ENCODE measurements at places on chromosomes 3 and 15.

- no peak for DNase-seq
Measured at GRCh38 chr15:85973584-85974347, 105.9 kb upstream of the AGBL1 start.

DNA sequence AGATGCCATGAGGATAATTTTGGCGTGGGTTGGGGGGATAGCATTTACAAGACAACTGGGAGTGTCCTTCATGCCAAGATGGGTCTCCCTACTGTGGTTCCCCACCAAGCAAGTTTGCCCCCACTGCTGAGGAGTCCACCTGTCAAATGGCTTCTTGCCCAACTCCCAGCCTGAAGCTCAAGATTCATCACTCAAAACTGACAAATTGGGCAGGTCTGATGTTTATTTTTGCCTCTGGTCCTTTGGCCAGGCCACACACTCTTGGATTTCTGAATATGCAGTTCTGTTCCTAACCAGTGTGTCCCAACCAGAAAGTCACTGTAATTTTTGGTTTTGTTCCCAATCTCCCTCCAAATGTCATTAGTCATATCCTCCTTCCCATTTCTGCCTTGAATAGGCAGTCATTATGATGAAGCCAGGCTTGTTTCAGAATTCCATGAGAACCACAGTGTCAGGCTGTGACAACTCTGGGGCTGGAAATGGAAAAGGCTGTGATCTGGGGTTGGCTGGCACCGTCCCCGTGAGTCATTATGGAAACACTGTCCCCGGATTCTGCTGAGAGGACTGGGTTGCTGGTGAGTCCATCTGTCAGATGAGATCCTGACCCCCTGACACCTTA lies 29.3 kb upstream of the MEF2A start:
- peak; percentile 56 for DNase-seq

DNA sequence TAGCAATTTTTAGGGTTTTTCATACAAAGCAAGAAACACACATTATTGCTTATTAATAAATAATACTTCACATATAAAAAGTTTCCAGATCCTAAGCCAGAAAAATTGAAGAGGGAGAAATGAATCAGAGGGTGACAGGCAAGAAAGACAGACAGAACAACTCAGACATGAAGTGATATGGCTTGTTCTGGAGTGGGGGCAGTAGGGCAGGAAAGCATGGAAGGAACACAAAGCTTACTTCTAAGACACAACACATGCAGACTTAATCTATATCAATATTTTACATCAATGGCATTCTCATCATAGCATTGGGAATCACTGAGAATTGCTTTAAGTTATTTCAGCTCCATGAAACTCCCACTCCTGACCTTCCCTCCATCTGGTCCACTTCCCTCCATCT lies 24.4 kb downstream of the TNIK start:
- no peak for DNase-seq

GRCh38 chr15:40342416-40343320 lies 1.9 kb upstream of the CCDC9B start:
- DNase-seq, result no peak

DNA sequence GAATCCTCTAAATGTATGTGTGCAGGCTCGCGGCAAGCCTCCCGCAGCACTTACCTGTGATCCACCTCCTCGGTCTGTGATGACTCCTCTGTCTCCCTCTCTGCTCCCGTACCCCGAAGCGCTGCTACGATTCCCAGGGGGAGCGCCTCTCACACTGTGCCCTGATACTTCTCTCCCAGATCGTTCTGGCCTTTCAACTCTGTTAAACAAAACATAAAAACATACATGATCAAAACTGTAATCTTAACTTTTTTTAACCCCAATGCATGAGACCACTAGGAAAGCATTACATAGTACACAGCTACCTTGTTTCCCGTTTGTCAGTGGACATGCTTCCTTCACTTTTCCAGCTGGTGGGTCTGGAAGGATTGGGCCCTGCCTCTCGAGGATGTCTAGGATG lies 46.6 kb downstream of the SLTM start:
- DNase-seq, result no peak

DNA sequence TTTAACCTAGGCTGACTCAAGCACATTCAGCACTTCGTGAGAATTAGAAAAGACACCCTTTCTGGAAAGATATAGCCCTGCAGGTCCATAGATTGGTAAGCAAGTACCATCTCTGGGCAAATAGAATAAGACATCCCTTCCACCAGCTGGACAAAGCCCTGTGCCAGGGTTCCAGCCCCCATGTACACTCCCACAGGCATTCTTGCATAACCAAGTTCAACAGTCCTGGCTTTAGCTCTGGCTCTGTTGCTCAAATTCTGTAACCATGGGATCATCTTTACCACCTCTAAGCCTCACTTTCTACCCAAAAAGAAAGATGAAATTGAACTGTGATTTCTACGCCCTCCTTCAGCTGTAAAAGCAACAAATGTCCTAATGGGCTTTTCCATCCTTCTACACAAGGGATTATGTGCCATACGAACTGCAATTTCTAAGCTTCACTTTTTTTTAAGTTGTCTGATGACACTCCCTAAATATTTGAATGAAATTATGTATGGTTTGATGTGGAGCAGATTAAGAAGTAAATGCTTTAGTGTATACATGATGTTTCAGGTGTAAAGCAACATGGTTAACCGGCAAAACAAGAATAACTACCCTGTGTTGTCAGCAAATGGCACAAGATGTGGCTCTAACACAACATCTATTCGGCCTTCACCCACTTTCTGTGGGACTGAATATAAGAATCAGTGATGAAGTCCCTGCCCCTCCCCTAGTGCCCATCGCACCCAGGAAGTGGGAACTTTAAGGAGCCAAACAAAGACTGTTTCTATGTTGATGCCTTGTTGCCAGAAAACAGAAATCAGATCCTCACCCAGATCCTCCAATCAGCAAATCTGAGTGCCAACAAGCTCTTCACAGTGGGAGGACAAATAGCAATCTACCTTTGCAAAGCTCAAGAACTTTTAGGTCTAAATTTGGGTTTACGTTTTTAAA lies 165.7 kb downstream of the P3H2 start:
- no peak for DNase-seq

DNA sequence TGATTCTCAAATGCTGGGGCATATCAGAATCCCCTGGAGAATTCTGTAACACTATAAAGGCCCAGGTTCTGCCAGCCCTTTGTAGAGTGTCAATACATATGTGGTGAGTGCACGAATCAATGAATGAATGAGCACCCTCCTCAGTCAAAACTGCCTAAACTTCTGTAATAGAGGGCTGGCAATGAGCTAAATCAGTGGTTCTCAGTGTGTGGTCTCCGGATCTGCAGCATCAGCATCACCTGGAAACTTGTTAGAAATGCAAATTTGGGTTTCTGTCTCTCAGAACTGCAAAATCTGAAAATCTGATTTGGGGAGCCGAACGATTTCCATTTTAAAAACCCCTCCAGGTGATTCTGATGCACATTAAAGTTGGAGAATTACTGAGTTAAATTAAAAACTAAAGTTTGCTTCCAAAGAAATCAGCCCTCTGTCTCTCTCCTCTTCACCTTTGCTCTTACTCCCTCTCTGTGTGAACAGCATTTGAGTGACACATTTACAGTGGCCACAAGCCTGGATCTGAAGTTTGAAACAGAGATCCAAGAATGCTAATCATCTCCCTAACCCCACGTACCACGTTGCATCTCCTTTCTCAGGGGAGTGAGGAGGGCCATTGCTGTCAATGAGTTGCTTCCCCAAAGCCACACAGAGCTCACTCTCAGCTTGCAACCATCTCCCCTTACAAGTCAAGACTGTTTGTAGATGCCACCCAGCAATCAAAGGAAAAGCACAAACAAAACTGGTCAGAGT lies 109.5 kb downstream of the STAC start:
- DNase-seq, result no peak

DNA sequence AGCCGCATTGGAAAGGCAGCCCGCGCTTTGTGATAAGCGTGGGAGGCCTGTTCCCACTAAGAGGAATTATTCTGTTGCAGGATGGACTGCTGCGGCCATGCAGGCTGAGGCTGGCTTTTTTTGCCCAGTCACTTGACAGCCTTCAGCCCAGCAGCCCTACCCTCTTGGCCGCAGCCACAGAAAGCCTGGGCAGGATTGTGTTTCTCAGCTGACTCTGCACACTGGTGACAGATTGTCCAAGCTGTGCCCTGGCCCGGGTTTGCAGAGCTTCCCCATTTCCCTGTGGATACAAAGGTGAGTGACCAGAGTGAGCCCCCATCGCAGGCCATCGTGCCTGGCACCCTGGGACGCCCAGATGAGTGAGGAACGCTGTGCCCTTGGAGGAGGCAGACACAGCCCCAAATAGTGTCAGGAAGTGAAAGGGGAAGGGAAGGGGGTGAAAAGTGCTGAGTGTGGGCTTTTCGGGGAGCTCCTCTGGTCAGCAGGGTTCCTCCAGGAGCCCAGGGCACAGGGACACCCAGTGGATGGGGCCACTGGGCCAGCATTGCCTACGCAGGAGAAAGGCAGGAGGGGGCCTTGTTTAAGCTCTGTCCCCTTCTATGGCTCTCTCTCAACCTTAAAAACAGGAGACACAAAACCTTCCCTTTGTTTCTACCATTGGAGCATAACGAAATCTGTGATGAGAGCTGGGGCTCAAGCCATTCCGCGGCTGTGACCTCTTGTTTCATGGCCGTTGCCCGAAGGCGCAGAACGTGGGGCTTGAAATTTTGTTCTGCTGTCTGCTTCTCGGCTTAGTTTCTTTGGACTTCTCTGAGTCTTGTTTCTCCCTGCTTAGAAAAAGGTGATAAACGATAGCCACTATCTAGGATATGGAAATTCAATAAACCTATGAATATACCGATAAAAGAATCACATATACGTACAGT lies 91.5 kb upstream of the MEF2A start:
- DNase-seq, result no peak

DNA sequence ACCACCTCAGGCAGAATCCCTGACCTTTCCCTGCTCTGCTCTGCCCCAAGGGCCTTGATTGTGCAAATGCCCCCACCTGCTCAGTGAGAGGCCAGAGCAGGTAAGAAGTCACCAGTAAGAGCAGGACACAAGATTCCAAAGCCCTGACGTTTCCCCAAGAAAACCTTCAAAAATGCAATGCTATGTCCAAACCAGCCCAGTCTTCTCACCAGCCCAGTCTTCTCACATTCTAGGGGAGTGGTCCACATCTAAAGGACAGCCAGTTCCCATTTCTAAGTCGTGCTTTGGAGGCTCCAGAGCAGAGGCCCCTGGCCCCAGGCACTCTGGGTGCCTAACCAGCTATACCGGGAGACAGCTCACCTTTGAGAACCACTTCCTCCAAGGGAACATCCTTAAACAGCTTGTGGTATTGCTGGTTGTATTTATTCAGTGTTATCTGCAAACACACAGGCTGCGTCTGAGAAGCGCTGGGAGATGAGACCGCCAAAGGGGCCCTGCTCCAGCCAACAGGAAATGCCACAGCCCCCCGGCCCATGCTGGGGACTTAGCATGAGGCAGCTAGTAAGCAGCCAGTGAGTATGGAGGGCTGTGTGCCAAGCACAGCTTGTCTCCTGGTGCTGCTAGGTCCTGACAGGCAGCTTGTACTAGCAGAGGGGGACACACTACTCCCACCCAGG lies 29.3 kb downstream of the GRAMD2A start:
- DNase-seq, result peak; percentile 21

DNA sequence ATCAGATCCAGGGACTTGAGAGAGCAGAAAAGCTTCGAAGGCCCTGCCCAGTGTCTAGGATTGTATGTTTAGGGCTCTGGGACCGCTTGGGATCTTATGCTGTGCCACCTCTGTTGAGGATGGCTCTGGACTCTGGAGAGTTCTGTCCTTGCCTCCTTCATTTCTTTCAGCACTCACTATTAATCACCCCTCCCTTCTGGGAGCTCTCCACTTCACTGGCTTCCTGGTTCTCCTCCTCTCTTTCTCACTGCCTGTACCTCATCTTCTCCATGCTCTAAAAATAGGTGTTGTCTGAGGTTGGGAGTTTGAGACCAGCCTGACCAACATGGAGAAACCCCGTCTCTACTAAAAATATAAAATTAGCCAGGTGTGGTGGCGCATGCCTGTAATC lies 17.3 kb downstream of the MAPKBP1 start:
- no peak for DNase-seq

- no peak for DNase-seq
Measured at GRCh38 chr3:65664446-65664845, 374.3 kb downstream of the MAGI1 start.

GRCh38 chr3:12556314-12556689 lies 585 bp upstream of the MKRN2 start:
- DNase-seq, result no peak

- DNase-seq, result no peak
Measured at GRCh38 chr3:185693985-185694653, 108.0 kb downstream of the SENP2 start.

DNA sequence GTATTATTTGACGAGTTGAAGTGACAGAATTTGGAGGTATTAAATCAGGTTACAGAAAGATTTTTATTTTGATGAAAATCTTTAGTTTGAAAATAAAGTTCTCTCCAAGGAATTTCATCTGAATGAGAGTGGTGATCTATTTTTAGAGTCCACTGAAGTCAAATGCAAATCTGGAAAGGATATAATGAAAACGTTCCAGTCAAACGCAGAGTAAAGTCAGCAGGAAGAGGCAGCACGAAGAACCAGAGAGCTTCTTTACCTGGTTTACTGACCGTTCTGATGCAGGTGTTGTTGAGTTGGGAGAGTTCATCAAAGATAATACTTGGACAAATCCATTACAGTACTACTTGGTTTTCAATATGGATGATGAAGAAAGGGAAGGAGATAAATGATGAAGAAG lies 8.7 kb downstream of the P2RY14 start:
- DNase-seq, result no peak

GRCh38 chr3:115758076-115758763 lies 134.9 kb downstream of the GAP43 start:
- DNase-seq, result no peak

DNA sequence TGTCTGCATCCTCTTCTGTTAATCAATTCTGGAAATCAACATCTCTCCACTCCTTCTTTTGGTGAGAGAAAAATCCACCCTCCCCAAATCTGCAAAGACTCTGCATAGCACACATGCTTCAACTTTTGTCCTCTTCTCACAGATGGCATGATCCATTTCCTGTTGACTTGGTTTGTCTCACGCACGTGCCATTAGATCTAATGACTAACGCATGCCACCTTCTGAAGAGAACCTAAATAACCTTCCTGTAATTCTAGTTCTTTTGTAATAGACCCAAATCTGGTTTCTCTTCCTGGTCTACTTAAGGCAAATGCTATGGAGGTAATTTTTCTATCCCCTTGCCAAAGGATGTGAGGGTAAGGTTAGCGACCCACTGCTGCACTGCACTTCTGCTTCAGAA lies 51.0 kb upstream of the ATOSA start:
- DNase-seq, result peak; percentile 11

GRCh38 chr15:37037850-37038715 lies 62.3 kb downstream of the MEIS2 start:
- no peak for DNase-seq

All from HTR-8/SVneo (cell line).